Stimulated activated CD8-positive, alpha-beta memory T cell treated with anti-CD3 and anti-CD28 coated beads, Interleukin-4, amount 100 ng/mL, for 4 hours (primary cell): ENCODE measurements at places on chromosomes 2 and 18.

DNA sequence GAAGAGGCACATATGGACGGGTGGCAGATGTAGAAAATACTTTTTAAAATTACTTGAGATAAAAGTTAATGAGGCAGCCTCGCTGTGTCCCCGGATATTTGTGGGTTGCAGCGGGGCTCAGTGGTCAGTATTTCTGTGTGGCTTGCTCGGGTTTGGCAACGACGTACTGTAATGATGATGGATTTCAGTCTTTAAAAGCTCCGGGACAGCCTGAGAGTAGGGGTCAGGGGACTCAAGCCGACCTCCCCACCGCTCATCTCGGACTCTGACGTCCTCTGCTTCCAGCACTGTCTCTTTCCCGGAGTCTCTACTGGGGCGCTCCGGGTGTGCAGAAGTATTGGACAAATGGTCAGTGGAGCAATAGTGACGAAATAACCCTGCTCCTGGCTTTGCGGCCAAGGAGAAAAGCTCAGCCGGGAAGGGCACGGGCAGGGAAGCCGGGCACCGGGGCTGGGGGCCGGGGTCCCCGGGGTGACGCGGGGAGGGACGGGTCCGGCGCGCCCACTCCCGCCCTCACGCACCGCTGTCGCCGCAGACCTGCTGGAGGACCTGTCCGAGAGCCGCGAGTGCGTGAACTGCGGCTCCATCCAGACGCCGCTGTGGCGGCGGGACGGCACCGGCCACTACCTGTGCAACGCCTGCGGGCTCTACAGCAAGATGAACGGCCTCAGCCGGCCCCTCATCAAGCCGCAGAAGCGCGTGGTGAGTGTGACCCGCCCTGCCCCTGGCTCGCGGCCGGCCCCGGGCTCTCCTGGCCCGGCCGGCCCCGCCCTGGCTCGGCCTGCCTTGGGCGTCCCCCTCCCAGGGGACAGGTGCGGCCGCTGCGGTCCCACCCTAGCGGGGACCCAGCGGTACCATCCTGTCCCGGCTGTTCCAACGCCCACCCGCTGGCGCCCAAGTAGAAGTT, 7.3 kb downstream of the GATA6 start:
- no peak for DNase-seq

DNA sequence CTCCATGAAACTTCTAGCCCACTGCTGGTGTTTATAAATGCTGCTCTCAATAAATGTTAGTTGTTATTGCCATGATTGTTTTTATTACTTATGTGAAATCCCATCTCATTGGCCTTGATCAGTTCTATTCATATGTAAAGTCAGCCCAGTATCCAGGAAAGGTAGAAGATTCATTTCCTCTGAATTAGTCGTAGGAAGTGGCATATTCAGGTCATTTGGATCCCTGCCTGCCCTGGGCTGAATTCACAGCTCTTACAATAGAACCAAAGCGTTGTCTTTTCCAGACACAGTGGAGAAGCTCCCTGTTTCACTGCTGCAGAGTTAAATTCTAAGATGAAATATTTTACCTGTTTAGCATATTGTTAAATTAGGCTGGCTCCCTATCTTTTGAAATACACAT, 70.3 kb downstream of the MAIP1 start:
- no peak for DNase-seq

- DNase-seq: no peak
These were observed 48.8 kb downstream of the ASB1 start for GRCh38 chr2:238475566-238475965.

DNA sequence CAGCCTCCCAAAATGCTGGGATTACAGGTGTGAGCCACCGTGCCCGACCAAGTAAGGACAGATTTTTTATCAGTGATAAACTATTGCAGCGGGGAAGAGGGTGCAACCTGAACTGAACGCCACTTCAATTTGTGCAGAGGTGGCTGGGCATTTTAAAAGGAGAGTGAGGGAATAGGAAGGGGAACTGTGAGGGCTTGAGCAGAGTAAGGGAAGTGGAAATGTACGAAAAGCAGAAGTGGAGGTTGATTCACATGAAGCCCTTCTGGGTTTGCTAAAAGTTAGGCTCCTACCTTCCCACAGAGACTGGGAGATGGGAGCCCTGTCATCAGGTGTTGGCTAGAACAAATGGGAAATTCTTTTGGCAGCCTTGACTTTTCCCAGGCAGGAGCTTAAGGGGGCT, 6.1 kb downstream of the STK11IP start:
- no peak for DNase-seq

GRCh38 chr18:8386669-8387380, 222.4 kb upstream of the RAB12 start:
- no peak for DNase-seq

DNA sequence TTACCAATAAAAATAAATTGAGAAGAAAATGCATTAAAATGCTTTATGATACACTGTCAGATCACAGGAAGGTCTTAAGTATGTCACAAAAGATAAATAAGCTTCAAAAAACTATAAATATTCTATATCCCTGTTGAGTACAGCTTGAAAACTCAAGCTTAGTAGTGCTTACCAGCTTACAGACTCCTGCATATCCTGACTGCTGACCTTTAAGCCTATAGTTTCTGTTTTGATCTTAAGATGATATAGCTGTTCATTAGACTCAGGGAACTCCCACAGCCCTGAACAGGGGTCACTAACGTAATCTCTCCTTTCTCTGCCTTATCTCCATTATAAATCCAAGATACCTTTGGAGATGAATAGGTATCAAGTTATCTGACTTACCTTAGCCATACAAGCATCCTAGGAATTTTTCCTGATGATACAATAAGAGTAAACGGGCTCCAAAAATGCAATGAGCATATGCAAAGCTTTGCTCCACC, 93.7 kb upstream of the RBBP8 start:
- no peak for DNase-seq

DNA sequence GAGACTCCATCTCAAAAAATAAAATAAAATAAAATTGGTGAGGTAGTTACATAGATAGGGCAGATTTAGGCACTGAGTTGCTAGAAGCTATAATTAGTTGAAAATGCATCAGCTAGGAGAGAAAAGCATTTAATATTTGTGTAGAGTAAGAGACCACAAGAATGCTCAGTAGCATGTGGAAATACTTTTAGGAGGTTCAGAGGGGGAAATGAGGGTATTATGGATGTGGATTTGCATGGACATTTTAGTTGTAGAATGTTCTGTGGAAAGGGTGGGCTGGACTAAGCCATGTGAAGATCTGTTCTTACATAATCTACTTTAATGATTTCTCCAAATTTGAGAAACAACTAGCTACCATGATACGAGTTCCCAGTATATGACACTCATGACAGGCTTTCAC, 95.5 kb downstream of the ATP9B start:
- DNase-seq: no peak

DNA sequence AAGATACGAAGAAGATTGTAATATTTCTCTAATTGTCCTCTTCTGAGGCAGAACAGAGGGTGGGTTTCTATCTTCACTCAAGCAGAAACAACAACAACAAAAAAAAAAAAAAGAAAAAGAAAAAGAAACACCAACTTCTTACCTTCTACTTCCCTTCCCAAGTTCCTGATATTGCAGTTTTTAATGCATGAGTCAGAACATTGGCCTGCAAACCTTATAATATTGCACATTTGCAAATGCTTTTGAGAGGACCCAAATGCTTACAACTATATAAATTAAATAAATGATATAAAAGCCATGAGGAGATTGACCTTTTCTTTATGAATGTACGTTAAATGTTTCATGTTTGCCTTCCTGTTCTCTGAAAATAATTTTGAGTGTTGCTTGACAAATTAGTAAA, 37.3 kb downstream of the PAX3 start:
- no peak for DNase-seq

DNA sequence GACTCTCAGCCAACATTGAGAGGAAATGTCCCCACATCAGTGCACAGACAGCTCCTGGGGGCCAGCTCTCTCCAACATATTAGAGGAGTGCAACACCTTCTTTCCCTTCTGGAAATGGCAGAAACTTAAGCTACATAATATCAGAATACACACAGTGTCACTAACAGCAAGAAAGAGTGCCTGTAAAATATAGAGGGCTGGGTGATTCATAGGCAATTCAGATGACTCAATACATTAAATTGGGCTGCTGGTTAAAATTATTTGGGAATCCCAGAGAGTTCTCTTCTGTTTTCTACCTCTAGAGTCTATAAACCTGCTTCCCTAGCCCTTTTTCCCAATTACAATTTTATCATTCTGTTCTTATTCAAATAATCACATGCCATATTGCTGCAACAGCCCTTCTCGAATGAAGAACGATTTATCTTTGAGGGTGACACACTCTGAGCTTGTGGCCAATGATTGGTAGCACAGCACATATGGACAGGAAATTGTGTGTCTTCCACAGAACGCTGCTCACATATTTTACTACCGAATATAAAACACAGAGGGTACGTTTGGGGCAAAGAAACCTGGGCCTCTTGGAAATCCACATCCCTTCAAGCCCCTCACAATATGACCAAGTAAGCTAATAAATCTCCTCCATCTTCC, 381.2 kb downstream of the MBD2 start:
- no peak for DNase-seq

DNA sequence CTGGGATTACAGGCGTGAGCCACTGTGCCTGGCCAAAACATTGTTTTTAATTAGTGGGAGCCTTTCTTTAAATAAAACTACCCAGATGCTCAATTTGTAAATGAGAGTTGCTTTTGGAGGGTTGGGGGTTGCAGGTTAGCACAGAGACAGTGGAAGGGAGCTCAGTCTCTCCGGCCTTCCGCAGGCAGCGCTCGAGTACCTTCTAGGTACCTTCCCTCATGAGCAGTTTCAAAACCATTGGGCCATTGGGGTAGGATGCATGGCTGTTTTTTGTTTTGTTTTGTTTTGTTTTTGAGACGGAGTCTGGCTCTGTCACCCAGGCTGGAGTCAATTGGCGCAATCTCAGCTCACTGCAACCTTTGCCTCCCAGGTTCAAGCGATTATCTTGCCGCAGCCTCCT, 19.0 kb downstream of the SLC66A3 start:
- DNase-seq: no peak

DNA sequence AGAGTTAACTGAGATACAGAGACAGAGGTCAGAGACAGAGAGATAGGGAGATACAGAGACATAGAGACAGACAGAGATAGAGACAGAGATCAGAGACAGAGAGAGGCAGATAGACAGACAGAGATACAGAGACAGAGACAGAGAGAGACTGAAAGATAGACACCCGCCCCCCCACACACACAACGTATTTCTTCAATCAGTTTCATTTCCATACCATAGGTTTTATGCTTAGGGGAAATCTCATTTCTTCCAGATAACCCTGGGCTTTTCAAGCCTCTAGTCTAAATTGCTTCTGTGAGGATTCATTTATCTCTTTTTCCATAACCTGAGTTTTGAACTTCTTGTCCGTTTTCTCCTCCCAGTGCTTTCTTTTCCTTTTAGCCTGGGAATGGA, 94.6 kb downstream of the CD8B2 start:
- DNase-seq: no peak

- no peak for DNase-seq
These were observed 86.3 kb downstream of the NDUFA10 start for GRCh38 chr2:239938651-239939486.

DNA sequence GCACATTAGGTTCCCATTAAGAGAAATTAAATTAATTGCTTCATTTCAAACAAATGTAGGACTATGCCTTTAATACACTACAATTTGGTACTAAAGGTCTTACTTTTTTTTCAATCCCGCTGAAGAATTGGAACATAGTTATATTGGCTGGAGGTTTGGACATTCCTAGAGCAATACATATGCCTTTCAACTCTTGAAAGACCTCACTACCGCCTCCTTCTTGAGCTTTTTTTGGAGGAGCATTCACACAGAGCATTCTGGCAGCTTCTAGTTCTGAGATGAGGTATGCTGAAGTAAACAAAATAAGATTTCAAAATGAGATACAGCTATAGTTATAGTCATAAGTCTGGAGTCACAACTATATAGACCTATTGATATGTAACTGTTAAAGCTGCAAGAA, 10.9 kb downstream of the FAM98A start:
- DNase-seq: no peak

- DNase-seq: no peak
These were observed 935.3 kb upstream of the KLHL29 start for GRCh38 chr2:22449696-22450095.

DNA sequence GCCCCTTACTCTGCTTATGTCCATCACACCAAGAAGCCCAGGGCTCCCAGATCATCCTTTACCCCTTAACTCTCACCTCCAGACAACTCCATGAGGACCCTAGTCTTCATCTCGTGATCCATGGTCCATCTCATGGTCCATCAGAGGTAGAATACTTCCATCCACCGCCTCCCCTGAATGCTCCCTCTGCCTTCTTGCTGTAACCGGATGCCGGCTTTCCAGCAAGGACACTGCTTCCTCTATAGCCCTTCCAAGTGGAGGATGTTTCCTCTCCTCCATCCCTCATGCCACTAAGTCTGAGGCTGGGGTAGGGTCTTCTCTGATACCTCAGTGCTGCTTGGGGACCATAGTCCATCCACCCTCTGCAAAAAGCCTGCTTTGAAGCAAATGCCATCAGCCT, 118.6 kb upstream of the SIX2 start:
- no peak for DNase-seq

GRCh38 chr2:221708902-221709301, 136.8 kb upstream of the EPHA4 start:
- no peak for DNase-seq

DNA sequence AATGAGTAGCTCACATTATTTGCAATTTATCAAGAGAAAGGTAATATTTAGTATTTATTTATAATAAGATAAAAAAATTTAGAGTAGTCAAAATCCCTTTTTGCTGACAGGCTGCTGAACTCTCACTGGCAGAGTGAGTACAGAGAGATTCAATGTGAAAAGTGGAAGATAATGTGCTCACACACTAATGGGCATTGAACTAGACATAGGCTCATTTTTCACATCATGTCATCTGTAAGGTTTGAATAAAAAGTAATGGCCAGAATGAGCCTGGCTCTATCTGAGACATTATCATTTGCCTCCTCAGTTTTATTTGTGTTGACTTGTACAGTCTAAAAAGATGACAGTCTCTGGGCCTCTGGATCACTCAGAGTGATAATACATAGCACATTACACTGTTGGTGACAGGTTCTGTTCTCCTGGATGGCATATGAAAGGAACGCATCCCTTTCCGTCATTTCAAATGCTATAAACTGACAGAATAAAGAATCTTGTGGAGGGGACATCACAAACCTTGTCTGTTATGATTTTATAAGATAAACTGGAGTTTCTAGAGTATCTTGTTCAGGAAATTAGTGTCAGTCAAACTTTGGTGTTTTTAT, 812.9 kb downstream of the NR4A2 start:
- no peak for DNase-seq

DNA sequence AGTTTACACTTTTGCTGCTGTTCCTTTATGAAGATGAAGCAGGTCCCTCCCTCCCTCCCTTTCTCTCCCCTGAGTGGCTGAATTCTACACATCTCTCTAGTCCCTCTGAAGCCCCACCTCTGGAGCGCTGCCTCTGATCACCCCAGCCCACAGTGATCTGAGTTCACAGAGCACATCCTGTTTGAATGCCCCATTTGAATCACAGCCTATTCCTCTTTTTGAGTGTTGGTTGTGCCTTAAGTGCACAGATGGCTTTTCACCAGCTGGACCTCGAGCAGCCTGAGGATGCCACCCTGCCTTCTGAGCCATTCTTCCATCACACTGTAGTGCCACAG, 87.1 kb downstream of the ITGB1BP1 start:
- DNase-seq: no peak
